ENCODE measurements at places on chromosomes 5 and 9.

DNA sequence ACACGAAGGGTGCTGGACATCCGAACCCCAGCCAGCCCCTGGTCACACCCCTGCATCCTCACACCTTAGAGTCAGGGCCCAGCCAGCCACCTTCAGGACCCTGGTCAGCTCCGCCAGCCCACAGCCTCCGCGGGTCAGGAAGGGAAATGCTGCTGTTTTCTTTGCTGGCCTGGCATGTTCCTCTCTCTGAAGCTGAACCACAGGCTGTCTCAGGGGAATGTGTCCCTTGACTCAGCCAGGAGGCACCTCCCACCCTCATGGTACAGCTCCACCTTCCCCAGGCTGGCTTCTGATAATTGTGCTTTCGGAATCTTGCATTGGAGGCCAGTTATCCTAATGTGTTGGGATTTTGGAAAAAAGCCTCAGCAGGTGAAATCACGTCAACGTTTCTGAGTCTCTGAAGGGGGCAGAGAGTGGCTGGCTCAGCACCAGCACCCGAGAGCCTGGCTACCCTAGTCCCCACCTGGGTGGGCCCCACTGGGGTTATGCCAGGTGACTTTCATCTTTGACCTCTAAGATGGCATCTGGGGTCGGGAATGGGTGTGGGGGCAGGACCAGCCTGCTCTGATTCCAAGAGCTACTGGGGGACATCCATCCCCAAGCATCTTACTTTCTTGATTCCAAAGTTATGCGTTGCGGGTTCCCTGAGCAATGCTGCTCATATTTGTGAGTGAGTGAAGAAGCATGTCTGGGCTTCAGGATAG, 9.8 kb upstream of the OLFM1 start:
- no peak for DNase-seq

DNA sequence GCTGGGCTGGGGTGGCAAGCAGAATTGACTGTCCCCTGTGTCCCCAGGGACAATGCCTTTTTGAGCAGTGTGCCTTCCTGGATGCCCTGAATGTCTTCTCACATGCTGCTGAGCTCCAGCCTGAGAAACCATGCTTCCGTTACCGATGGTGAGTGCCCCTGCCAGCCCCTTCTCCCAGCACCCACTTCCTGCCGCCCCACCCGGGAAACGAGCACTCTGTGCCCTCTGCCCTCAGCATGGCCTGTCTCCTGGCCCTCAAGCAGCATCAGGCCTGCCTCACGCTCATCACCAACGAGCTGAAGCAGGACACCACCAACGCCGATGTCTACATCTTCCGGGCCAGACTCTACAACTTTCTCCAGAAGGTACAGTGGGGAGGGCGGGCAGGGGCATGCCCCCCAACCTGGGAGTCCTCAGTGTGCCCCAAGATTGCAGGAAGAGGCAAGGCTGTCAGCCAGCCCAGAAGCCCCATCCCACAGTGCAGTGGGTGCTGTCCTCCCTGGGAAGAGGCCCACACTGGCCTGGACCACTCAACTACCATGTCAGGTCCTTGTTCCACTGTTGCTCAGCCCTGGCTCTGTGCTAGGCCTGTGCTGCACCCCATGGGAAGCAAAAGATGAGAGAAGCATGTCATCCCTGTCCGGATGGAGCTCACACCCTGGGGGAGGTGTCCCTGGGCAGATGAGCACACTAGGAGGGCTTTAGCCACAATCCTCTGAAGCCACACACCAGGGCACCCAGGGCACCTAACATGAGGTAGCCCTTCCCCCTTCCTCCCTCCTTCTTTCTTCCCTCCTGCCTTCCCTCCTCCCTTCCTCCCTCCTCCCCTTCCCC, 4.4 kb downstream of the TTC16 start:
- DNase-seq = no peak

DNA sequence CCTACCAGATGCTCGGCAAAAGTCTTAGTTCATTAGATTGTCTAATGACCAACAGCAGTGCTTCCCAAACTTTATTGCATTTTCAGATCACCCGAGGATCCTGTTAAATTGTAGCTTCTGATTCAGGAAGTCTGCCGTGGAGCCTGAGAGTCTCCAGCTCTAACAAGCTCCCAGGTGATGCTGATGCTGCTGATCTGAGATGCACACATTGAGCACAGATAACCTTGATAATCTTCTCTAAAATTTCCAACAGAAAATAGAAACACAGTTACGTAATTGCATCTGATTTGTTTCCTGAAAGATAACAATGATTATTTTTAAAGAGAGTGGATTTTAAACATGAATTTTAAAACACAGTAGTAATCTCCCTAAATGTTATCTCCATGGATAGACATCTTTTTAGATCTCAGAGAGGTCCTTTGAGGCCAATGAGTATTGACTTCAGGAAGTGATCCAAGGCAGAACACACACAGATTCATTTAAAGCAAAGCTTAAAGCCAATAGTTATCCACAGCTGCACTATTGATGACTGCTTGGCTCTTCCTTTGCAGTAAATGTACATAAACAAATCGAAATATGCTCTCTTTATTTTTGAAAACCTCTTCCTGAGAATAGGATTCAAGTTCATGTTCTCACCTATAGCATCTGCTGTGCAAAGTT, 122.8 kb upstream of the TNPO1 start:
- DNase-seq = no peak

DNA sequence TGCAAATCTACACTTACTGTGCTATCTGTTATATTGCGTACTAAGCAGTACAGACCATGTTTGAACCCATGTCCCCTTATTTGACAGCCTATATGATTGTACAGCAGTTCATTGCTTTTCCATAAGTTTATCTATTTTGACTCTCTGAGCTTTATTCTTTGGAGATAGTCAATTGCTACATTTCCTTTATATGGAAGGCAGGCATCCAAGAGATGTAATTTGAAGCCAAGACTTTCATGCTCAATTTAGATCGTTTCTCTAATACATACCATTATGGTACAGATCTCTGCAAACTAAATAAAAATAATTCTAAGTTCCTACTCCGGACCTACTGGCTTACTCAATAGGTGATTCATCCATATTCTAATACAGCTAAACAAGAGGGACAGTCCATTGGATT, 424.8 kb downstream of the TMEM38B start:
- DNase-seq = no peak

DNA sequence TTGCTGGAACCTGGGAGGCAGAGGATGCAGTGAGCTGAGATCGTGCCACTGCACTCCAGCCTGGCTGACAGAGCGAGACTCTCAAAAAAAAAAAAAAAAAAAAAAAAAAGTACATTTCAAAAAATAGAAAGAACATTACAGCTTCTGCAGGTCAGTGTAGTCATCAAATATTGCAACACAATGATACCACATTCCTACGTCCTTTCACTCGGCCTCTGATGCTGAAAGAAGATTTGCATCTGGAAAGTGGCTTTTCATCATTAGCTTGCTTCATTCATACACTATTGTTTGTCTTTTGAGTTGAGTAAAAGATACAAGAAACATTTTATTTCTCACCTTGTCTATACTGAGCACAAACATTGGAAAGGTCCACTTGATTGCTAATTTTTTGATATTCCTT, 59.6 kb upstream of the CPLANE1 start:
- no peak for DNase-seq

DNA sequence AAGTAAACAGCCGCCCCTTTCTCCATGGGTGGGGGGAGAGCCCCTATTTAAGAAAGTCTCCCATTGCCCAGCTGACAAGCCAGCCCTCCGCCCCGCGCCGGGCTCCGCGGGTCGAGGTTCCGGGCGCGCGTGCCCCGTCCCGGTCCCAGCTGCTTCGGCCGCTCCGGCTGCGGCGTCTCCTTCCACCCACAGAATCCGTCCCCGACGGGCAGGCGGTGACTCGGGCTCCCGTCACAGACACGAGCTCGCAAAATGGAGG, 223 bp downstream of the NR3C1 start:
- DNase-seq = peak; percentile 84

GRCh38 chr9:119968836-119969707, 599.8 kb upstream of the BRINP1 start:
- DNase-seq = peak; percentile 71

DNA sequence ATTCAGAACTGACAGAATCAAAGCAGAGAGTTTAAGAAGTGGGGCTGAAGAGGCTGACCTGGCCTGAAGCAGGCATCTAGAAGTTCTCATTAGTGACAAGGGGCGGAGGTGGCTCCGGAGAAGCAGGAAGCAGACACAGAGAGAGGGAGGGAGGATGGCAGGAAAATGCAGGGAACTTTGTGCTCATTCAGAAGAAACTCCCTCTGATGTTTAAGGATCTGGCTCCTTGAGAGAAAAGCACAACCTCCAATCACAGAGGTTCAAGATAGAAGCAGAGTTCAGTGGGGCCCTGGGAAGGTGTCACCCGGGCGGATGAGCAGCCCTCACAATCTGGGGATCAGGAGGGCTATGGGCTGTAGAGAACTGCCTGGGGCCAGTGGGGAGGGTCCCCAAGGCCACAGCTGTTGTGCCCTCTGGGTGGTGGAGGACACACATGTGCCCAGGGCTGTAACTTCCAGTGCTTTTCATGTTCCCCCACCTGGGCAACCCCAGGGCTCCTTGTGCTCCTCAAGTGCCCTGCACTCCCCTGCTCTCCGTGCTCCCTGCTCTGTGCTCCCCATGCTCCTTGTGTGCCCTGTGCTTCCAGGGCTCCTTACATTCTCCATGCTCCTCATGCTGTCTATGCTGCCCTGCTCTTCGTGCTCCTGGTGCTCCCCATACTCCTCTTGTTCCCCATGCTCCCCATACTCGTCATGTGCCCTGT, 51.4 kb downstream of the TRIP13 start:
- DNase-seq = no peak

DNA sequence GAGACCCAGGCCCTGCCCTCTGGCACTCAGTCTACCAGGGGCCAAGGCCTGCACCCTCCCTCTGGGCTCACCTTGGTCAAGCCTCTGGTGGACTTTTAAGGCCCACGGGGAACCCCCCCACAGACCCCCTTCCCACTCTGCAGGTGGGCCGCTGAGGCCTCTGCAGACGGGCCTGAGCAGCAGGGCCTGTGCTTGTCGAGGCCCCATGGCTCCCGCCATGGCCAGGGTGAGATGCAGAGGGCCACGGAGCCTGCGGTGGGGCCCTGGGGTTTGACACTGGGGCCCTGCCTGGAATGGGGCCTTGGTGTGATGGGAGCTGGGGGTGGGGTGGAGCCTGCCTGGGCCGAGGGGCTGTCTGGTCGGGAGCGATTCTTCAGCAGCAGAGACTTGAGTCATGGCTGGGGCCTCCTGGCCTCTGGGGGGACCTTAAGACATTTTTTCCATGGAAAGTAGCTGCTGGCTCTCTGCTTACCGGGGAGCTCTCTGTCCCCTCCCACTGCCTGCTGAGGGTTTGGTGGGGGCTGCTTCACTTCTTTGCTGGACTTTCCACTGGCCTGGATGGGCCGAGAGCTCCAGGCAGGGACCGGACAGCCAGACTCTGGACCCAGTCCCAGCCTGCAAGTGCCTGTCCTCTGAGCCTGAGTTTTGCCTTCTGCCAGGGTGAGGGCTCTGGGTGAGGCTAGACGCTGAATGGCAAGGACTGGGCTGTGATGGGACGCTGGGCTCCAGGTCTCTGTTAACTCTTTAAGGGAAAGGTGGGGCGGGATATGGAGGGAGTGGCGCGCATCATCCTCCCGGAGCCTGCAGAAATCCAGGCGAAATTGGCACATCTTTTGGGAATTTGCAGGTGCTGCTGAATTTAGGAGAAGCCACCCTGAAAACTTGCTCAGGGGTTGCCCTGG, 132.2 kb downstream of the RXRA start:
- DNase-seq = no peak

DNA sequence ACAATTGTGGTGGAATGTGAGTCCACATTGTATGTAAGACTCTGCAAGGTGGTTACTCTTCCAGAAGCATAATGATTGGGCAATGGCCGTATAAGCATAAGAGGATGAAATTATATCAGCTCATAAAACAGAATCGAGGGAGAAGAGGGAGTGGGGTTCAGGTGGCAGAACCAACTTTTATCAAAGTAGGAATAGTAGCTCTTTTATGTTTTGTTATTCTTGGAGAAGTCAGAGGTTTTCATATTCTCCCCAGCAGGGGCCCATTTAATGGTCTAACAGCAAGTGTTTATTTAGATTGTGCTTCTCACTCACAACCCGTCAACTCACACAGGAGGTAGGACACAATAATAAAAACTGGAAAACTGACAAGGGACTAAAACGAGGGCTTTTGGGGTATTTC, 291.3 kb upstream of the CD180 start:
- no peak for DNase-seq

DNA sequence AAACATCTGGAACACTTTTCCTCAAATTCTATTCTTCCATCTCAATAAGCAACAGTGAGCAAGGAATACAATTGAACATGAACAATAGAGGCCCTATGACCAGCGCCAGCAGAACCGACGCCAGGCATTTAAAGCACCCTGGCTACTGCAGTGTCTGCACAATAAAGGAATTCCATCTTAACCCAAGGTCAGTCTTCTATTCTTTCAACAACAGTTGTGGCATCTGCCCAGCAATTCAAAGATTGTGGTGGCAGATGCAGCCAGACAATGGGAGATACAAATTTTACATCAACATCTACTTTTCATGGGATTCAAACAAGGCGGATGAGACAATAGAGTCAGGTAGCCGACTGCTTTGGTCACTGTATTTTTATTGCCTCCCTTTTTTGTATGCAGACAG, 65.9 kb downstream of the ELL2 start:
- no peak for DNase-seq

DNA sequence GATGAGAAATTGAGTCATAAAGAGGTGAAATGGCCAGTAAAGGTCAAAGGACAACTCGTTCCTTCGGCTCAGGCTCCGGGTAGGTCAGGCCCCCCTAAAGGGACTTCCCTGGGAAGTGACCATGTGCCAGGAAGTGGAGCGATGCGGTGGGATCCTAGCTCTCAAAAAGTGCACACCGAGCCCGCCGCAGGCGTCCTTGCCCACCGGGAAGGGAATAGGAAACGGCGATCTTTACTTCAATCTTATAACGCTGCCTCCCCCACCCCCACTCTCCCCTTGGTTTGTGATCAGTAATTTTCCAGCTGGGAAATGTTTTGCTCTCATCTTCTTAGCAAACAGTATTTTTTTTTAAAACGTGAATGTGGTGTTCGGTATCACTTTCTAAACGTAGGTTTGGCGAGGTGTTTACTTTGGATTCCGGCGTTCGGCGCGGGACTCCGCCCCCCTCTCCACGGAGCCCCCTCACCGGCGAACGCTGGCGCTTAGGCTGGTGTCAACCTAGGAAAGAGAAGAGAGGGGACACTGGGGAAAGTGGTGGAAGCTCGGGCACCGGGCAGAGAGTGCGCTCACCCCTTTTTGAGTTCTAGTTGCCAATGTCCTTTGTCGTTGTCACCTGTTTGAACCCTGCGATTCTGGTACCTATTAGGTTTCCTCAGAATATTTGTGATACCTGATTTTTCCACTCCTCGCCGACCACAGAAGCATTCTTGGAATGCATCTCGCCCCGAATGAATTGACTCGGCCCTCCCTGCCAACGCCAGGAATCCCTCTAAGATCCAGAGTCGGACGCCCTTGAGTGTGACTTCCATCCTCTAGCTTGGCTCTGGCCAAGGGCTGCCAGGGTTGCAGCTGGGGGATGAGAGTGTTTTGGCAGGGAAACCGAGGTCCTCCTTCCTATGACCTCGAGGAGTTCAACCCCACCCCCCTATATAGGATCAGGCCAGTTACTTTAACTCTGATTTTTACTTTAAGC, 1.8 kb upstream of the KLF4 start:
- no peak for DNase-seq

- no peak for DNase-seq
Observed at GRCh38 chr5:77360381-77360780, 131.7 kb downstream of the WDR41 start.
